ENCODE measurements at places on chromosomes 7 and 10.

- no peak for DNase-seq
Observed at GRCh38 chr10:99917963-99918825, 91.6 kb downstream of the DNMBP start.

GRCh38 chr7:116354171-116354545 is 143.8 kb downstream of the TES start:
- no peak for DNase-seq

DNA sequence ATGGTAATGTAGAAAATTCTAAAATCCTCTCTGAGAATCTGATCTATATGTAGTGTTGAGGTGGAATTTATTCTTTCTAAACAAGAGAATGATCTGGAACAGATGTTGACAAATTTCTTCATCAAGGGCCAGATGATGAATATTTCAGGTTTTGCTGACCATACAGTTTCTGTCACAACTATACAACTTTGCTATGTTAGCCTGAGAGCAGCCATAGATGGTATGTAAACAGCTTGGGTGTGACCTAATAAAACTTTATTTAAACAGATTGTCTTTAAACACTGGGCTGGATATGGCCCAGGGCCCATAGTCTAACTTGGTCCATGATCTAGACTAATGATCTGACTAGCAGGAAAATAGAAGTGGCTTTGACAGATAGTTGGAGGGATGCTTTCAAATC is 213.6 kb upstream of the CELF2 start:
- no peak for DNase-seq

GRCh38 chr7:24406053-24406788 is 122.2 kb downstream of the NPY start:
- DNase-seq: no peak

DNA sequence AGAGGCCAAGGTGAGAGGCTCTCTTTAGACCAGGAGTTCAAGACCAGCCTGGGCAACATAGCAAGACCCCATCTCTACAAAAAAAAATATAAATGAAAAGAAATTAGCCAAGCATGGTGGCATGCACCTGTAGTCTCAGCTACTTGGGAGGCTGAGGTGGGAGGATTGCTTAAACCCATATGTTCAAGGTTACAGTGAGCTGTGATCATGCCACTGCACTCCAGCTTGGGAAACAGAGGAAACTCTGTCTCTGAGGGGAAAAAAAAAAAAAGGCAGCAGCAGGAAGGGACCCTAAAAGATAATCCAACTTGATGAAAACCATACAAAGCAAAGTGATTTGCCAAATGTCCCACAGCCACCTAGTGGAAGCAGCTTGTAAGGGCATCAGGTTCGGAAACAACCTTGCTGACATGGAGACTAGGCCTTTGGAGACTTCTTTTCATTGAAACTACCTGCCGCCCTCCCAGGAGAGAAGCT is 15.6 kb upstream of the PBLD start:
- peak; percentile 50 for DNase-seq

DNA sequence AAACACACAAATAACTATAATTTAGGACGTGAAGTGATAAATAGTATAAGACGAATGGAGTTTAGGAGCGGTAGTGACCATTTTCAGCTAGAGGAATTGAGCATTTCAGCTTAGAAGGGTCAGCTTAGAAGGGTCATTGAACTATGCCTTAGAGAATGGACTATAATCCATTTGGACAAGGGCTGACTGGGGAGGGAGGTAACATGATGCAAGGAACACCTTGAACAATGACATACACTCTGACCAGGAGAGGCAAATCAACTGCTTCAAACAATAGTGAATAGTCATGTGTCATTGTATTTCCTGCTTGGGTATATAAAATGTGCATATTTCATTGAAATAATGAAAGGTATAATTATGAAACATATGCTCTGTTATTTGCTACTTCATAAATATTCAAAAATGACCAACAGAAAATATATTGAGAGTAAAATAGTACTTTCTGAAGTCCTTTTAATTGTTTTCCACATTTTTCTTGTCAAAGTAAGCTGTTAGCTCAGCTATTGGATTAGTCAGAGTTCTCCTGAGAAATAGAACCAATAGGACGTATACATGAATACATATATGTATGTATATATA is 40.5 kb upstream of the WASL start:
- no peak for DNase-seq

GRCh38 chr7:47415318-47416212 is 166.3 kb downstream of the TNS3 start:
- no peak for DNase-seq

DNA sequence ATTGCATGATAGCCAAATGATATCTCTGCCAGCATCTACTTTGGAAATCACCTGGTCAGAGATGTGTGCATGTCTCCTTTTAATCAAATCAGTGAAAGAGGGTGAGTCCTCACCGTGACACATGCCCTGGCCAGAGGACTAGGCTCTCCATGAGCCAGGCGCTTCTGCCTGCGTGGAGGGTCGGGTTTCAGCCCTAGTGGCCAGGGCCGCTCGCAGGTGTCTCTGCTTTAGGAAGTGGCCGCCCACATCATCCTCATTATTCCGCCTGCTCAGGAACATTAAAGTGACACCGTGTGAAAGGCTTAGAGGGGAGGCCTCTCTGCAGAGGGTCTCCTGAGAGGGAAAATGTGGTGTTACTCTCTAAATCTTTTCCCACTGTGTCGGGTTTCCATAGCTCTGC is 173.6 kb upstream of the PRKCQ start:
- no peak for DNase-seq

Measured in GM13976 (cell line).